ENCODE measurements at places on chromosomes 3 and 15.

GRCh38 chr3:153746211-153746610 lies 375.0 kb upstream of the ARHGEF26 start:
- no peak for DNase-seq

- no peak for DNase-seq
Observed at GRCh38 chr3:61443886-61444285, 117.5 kb upstream of the PTPRG start.

DNA sequence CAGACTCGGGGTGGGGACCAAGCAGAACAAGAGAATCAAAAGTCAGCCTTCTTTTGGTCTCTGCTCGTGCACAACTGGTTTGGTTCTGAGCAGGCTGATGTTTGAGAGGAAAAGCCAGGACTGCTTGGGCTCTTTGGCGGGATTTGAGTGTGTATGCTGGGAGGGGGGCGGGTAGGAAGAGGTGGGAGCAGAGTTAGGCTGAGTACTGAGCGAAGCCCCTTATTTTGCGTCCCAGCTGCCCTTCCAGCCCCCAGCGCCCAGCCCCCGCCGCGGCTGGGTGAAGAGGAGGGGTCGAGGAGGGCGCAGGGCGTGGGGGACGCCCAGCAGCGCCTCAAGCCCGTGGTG lies 153.5 kb upstream of the GOLIM4 start:
- no peak for DNase-seq

GRCh38 chr3:127053979-127054378 lies 71.1 kb downstream of the PLXNA1 start:
- no peak for DNase-seq

- DNase-seq, result no peak
Observed at GRCh38 chr3:125126323-125126722, 70.5 kb upstream of the HEG1 start.
